ENCODE measurements at places on chromosomes 1 and 21. TPM values are rescaled to one million over a fixed set of nuclear protein-coding genes. Genes with fewer than 3 reads are reported as not detected.

Gene LEFTY1
- total RNA-seq = 0.10 TPM

Gene MARK1
- total RNA-seq = not detected

Gene C4BPB
- total RNA-seq = not detected

Gene KRTAP7-1
- total RNA-seq = not detected

Gene TPTE
- not detected for total RNA-seq

Gene SLC66A1
- 26.3 TPM for total RNA-seq

Gene RAVER2
- total RNA-seq = 2.3 TPM

Gene MCL1
- 130 TPM for total RNA-seq

Gene TNFSF18
- total RNA-seq = 14.2 TPM

Gene PKLR
- total RNA-seq = not detected

DNA sequence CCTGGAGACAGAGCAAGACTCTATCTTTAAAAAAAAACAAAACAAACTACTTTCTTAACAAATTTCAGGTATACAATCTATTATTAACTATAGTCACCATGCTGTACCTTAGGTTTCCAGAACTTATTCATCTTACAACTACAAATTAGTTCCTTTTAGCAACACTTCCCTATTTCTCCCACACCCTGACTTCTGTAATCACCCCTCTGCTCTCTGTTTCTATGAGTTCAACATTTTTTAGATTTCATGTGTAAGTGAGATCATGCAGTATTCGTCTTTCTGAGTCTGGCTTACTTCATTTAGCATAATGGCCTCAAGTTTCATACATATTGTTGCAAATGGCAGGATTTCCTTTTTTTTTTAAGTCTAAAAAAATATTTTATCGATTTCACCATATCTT is 77.9 kb upstream of the LPGAT1 start:
- no peak for DNase-seq

DNA sequence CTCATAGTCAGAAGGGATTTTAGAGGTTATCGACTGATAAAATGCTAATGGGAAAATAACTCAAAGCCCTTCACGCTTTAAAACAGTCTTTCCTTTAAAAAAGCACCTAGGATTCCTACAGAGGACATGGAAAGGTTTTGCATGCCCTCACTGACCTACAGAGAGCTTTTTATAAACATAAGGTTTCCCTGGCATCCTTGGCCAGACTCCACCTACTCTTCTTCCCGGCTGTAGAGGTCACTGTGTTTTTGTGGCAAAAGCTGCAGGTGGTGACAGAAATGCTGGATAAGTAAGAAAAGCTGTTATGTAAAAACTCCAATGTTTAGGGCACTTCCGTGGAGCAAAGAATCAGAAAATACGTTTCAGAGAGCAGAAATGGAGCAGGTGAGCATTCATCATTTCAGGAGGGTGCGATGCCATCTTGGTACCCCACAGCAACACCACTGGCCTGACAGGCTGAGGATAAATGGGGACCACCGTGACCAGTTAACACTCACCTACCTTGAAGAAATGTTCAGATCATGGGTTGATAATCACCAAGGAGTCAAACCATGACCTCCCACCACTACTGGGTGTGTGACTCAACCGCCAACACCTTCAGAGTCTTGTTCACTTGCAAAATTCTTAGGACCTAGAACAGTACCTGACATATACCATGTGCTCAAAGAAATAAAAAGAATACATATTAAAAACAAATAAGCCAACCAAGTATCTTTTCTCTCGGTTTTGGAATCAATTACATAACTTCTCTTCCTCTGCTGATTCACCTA is 46.6 kb downstream of the SSBP3 start:
- peak; percentile 38 for DNase-seq

DNA sequence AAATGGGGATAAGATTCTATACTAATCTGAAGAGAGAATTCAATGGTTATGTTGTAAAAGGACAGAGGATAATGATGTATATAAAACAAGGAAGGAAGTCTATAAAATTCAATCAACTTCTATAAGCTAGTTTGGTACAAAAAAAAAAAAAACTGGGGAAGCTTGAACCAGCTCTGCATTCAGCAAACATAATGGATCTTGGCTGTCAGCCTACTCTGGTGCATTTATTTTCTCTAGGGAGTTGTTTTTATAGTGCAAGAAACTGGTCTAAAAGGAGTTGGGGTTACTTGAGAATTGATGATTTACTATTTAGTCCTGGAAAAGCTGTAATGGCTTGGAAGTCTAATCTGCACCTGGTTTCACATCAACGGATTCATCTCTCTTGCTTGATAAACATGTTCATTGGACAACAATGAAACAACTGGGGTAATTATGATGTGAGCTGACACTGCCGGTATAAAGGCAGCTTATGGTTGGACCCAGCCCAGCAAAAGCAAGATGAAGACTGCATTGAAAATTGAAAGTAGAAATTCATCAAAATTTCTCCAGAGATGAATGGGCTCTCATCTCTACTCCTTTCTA is 199.4 kb upstream of the NRIP1 start:
- DNase-seq = no peak

DNA sequence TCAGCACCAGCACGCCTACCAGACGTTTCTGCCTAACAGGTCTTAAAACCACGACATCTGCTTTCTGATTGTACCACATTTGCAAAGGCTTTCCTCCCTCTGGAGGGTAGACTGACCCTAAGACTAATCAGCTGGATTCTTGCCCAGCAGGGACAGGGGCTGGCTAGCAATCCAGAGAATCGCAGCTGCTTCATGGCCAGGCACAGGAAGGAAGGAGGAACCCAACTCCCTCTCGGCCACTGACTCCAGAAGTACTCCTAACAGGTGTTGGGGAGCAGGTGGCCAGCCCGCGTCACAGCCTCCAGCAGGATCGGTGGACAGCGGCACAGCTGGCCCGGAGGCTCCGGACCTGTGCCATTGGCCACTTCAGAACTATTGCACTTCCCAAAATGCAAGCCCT is 180.8 kb downstream of the NPHP4 start:
- DNase-seq = no peak

DNA sequence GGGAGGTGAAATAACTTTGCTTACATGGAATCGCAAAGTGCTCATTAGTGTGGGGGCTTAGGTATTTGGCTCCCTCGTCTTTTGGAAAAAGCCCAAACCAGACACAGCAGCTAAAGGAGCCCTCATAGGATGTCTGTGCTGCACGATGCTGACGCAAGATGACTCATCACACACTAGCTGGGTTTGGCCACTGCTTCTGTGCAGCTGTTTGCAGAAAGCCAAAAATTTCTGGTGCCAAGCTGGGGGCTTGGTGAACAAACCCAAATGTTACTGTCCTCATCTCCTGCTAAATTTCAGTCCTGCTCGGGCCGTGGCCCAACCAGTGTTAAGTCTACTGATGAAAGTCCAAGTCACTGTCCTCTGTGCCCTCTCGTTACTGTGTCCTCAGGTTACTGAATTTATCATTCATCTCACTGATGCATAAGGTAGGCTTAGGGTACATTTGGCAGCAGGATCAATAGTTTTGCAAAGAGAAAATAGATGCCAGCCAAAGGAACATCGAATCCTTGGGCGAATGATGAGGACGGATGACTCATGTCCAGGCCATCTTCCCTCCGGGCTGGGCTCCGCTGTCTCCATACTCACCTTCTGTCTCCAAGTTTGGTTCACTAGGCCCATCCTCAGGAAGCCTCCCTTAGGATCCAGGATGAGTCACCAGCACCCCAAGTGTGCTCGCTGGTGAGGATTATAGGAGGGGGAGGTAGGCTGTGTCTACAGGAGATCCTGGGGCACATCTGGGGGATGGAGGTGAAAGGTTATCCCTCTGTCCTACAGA is 177.7 kb downstream of the ADSS2 start:
- peak; percentile 98 for DNase-seq

DNA sequence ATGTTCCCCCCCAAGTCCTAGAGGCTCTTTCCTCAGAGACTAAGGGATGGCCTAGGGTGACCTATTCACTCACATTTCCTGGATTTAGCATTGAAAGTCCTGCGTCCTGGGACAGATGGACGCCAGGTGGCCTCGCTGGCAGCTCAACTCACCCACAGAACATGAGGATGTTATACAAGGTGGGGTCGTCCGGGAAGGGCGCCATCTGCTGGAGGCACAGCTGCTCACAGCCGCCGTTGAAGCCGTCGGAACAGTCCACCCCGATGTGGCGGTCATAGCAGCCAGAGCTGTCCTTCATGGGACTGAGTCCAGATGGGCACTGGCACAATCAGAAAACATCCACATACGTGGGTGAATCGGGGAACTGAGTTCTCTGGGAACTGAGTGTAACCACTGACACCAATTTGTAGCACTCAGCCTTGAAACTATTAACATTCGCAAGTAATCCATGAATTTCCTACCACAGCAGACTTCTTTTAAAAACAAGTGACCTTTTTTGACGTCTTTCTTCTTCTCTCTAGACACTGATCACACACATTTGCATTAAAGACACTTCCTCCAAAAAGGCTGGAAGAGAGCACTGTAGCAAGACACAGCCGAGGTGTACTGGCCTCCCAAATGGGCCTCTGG is 215.4 kb downstream of the ASTN1 start:
- peak; percentile 40 for DNase-seq

DNA sequence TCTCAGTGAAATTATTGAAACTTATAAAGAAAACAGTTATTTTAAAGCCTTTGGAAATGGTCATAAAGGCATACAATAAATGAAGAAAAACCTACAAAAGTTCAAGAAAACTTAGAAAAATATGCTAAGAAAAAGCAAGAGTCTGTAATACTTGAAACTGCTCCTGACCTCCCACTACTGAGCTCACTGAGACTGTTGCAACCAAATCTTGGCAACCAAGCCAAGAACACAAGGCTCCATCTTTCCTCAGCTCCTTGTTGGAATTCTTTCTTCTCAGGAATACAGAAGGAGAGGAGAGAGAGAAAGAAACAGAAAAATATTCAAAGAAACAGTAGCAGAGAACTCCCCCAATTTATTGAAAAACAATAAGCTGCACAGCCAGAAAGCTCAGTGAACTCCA is 160.5 kb downstream of the RASAL2 start:
- no peak for DNase-seq

GRCh38 chr1:36531833-36532232 is 49.1 kb upstream of the CSF3R start:
- DNase-seq = no peak

DNA sequence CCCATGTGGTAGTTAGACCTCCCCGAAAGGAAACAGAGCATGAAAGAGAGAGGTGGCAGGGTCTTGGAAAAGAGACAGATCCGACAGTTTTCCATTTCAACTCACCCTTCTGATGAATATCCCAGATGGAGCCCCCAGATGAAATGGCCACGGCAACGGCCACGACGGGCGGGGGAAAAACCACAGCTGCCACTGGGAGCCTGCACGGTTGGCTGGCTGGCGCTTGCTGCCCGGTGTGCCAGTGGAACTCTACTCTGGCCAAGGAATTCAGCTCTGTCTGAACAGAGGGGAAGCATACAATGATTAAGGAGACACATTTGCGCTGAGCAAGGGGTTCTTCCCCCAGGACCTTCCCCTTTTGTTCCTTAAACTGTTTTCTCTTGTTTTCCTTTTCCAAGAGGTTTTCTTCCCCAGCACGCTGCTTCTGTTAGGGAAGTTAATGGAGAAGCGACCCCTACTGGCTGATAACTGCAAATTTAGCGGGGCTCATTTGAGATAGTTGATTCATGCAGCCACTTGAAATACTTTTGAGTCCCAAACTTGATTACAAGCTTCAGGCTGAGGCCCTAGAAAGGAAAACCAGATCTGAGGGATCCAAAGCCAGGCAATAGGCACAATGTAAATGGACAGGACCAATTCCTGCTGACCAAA is 1122.5 kb downstream of the NCAM2 start:
- peak; percentile 21 for DNase-seq

DNA sequence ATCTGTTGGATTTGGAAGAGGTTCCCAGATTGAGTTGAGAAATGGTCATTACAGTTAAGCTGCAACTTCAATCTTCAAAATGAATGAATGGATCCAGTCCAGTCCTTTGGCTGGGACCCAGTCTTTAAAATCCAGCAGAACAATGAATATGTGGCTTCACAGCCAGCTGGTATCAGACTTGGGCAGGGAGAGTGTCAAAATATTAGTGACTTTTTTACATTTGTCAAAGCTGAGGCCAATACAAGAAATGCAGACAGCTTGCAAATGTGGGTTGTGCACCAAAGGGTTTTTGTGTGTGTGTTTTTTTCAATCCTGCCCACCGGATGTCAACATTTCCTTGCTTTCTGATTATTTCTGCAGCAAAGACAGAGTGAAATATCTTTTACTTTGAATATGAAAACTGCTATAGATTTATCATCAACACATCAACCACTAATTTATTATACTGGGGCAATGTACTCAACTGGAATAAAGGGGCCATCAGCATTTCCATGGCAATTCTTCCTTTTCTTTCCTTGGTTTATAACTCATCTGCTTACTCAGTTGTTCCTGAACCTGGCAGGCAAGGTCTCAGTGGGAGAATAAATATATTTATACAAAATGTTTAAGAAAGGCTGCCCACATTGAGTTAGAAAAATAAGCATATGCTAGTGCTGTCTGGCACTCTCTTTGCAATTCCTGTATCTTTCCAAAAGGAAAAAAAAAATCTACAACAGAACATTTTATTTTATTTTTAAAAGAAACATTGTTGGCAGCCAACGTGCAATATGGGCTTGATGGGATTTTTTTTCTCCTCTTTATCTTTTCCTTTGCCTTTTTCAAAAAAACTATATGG is 491.6 kb upstream of the C1orf87 start:
- DNase-seq = no peak
